Choroid plexus epithelial cell (primary cell): ENCODE measurements at places on chromosomes 4 and X.

DNA sequence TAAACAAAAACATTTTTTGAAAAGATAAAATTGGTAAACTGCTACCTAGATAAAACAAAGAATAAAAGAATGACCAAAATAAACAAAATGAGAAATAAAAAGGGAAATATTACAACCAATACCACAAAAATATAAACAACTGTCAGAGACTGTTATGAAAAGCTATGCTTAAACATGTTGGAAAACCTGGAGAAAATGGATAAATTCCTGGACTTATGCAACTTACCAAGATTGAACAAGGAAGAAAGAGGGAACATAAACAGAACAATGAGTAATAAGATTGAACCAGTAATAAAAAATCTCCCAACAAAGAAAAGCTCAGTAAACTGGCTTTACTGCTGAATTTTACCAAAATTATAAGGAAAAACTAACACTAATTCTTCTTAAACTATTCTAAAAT, 518.7 kb downstream of the GRXCR1 start:
- DNase-seq, result peak; percentile 10

GRCh38 chr4:32488690-32489089, 1768.5 kb downstream of the PCDH7 start:
- DNase-seq, result peak; percentile 73

- no peak for DNase-seq
Observed at GRCh38 chr4:183153190-183153916, 54.3 kb downstream of the WWC2 start.

DNA sequence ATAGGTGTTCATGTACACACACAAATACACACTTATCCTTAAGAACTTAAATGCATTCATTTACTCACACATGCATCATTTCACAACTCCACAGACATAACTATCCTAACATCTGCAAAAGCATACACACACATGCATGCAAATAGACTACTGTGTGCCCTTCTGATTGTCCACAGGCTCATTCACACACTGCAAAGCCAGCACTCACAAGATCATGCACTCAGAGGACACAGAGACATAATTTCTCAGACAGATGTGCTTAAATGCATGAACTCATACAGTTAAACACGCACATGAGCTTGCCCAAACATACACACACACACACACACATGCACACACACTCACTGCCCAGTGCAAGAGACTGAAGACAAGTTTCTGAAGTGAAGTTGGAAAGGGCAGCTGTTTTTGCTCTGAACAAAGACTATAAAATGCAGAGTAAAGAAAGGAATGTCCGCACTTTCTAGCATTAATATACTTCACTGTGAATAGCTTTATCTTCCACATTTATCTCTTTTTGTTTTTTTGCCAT, 1018.0 kb upstream of the HS3ST1 start:
- no peak for DNase-seq

DNA sequence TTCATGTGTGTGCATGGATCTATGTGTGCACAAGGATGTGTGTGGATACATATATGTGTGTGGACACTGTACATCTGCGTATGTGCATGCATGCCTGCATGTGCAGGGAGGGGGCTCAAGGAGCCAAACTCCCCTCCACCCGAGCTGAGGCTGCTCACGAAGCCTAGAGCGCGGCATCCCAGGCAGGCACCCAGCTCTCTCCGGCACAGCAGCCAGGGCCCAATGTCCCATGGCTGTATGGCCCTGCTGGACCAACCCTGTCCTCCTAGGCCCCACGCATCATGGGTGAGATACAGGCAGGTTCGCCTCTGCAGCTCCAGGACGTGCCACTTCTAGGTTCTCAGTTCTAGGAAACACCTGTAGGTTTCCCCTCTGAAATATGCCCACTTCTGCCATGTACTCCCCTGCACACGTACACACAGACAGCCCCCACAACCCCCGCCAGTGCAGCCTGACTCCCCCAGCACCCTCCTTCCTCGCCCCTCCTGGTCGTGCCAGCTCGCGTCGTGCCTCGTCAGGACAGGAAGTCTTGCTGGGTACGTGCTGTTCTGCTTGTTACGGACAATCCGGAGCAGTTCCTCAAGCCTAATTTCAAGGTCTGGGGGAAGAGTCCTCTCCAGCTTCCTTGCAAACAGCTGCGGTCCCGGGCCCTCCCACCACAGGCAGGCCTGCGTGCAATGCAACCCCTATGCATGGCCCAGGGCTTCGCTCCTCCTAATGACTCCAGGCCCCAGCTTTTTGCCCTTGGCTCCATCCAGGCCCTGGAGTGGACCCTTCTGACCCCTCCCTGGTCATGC, 3.2 kb upstream of the ADRA2C start:
- DNase-seq, result no peak

GRCh38 chrX:77953302-77953701, 16.1 kb downstream of the PGAM4 start:
- peak; percentile 10 for DNase-seq

DNA sequence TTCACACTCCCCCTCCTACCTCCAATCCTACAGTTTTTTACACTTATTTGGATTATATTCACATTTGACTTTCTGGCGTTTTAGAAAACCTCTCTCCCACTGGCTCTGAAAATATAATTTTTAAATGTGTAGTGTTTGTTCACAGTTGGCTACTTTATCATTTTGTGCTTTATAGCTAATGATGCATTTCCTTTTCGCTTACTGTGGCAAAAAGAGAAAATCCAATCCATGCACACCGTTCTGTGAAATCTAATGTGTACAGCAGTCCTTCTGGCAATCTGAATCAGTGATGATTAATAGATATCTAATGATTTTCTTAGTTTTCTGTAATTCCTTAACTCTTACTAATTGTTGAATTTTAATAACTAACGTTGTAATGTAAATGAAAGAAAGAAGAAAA, 271.5 kb downstream of the ARAP2 start:
- no peak for DNase-seq

GRCh38 chr4:118718511-118719170, 33.4 kb downstream of the METTL14 start:
- DNase-seq, result no peak

DNA sequence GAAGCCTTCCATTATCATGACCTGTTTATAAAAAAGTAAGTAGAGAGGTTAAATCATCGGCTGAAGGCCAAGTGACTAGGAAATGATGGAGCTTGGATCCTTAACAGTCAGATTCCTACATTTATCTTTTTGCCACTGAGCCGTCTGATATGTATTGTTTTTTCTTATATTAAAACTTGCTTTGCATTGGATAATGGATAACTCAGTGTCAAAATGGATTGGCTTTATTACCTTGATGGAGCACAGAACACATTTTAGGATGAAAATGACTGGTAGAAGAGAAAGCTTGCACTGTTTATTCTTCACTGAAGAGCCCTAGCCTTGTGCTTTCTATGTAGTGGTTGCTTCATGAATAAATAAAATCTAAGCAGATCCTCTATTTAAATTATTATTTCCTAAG, 54.2 kb upstream of the TSPAN5 start:
- no peak for DNase-seq

GRCh38 chr4:21728304-21728703, 220.3 kb downstream of the KCNIP4 start:
- no peak for DNase-seq

DNA sequence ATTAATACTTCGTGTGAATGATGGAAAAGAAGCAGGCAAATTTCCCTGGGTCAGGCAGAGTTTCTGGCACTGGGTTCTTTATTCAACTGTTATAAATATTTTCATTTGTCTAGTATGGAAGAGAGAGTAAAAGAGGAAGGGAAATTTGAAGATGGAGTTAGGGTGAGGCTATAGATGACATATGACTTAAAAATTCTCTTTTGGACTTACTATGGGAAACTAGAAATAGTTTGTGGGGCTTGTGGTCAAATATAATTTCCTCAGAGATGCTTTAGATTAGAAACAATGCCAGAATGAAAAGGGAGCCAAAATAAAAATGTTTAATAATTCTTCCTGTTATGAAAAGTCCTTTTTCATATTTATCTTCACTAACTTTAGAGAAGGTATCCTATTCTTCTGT, 103.2 kb downstream of the GC start:
- DNase-seq, result no peak
